ENCODE measurements at places on chromosomes 1 and 21.

- no peaks in the 10 kb centered on the region for H3K27me3 ChIP-seq
- no peaks in the 10 kb centered on the region for H3K36me3 ChIP-seq
- no peak overlapping the region for H3K4me3 ChIP-seq
- no peak for DNase-seq
- H3K4me1 ChIP-seq: no peaks in the 10 kb centered on the region
These were observed 27.6 kb downstream of the VTCN1 start for GRCh38 chr1:117183112-117183511.

- H3K36me3 ChIP-seq: peaks cover 3% of the 10 kb centered on the region
- DNase-seq: no peak
- H3K27me3 ChIP-seq: no peaks in the 10 kb centered on the region
- peaks cover 51% of the 10 kb centered on the region for H3K4me1 ChIP-seq
- no peak overlapping the region for H3K27ac ChIP-seq
These were observed 80.9 kb downstream of the SPSB1 start for GRCh38 chr1:9373619-9374018.

DNA sequence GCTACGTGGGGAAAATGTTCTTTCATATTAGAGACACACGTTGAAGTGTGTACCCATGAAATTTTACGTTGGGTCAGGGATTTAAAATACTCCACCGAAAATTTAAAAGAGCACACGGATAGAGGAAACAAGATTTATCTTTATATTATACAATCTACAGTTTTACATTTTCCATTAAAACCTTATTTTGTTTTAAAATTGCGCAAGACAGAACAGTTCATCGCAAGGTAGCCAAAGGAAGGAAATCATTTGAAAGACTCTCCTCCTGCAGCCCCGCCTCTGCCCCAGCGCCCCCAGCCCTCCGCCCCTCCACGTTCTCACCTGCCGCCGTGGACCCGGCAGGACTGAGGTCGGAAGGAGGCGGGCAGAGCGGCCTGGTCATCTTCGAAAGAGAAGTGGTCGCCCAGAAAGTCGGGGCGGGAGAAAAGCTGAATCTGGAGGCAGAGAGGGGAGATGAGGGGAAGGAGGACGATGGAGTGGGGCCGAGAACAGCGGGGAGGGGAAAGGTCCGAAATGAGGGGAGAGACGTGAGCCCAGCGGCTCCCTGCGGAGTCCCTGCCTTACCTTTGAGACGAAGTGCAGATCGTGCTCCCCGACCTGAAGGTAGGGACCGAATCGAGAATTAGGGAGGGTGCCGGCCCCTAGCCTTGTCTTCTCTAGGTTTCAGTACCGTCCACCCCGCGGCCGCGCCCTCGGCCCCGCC is 18.0 kb downstream of the CRYBG2 start:
- peaks cover 24% of the 10 kb centered on the region for H3K27me3 ChIP-seq
- no peaks in the 10 kb centered on the region for H3K36me3 ChIP-seq
- peaks cover 11% of the 10 kb centered on the region for H3K4me1 ChIP-seq
- no peak for DNase-seq
- no peak overlapping the region for H3K27ac ChIP-seq

- H3K27me3 ChIP-seq: no peaks in the 10 kb centered on the region
- no peaks in the 10 kb centered on the region for H3K36me3 ChIP-seq
- no peaks in the 10 kb centered on the region for H3K4me1 ChIP-seq
- no peak overlapping the region for H3K27ac ChIP-seq
These were observed 101.3 kb downstream of the KCNJ15 start for GRCh38 chr21:38358098-38358497.

GRCh38 chr1:64392109-64392508 is 77.8 kb upstream of the CACHD1 start:
- no peaks in the 10 kb centered on the region for H3K36me3 ChIP-seq
- no peak overlapping the region for H3K4me3 ChIP-seq
- no peaks in the 10 kb centered on the region for H3K4me1 ChIP-seq
- no peak overlapping the region for H3K27ac ChIP-seq
- no peaks in the 10 kb centered on the region for H3K27me3 ChIP-seq

DNA sequence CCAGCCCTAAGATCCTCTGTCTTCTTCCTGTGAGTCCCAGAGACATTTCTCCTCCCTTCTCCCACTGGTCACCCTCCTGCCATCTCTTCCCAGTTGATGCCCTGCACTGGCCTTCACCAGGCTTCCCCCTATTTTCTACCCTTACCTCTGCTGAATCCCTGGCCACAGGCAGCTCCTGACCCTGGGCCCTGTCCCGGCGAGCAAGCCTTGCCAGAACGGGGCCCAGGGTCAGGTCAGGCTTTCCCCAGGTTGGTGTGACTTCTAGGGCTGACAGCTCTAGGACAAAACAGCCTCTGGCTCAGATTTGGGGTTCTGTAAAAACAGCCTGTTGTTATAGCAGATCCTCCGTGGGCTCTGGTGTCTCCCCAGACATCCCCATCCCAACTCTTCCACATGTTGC is 52.7 kb upstream of the A3GALT2 start:
- no peak for DNase-seq

- DNase-seq: no peak
- H3K27ac ChIP-seq: no peak overlapping the region
- H3K36me3 ChIP-seq: no peaks in the 10 kb centered on the region
- H3K4me3 ChIP-seq: no peak overlapping the region
These were observed 31.3 kb downstream of the NSL1 start for GRCh38 chr1:212760126-212760823.

- peaks cover 30% of the 10 kb centered on the region for H3K36me3 ChIP-seq
- no peak for DNase-seq
- H3K4me3 ChIP-seq: no peak overlapping the region
- no peaks in the 10 kb centered on the region for H3K27me3 ChIP-seq
- H3K27ac ChIP-seq: no peak overlapping the region
These were observed 21.6 kb upstream of the VPS13D start for GRCh38 chr1:12208271-12208670.

DNA sequence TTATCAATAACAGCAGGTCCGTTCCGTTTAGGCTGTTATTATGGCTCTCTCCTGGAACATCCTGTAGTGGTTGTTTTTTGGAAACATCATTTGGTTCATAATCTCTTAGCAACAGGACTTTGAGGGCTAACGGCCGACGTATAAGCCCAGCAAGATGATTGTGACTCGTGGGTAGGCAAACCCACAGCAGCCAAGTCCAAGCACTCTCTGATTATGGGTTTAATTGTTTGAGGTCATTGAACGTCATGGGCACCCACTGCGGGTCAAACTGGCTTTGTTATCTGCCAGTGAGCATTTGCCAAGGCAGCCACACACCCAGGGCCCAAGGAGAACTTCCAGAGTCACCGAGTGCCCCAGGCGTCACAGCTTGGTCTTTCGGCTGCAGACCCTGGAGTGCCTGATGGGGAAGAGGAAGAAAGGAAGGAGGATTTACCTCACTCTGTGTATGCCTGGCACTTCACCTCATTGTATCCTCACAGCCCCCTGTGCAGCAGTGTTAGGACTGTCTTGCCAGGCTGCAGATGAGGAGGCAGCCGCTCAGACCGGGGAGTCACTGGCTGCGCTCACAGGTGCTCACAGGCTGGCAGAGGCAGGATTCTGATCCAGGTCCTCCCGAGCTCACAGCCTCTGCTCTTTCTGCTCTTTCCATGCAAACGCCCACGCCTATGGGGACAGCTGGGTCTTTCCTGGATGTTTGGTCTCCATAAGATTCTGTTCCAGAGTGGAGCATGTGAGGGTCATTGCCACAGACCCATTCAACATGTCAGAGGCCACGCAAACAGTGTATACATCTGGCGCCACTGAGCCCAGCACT is 30.8 kb upstream of the EPS8L3 start:
- no peak for DNase-seq
- H3K27ac ChIP-seq: peak overlapping the region; percentile 45
- no peaks in the 10 kb centered on the region for H3K36me3 ChIP-seq
- H3K4me1 ChIP-seq: peaks cover 51% of the 10 kb centered on the region
- no peak overlapping the region for H3K4me3 ChIP-seq

- H3K27me3 ChIP-seq: no peaks in the 10 kb centered on the region
- DNase-seq: no peak
- peaks cover 16% of the 10 kb centered on the region for H3K4me1 ChIP-seq
- no peak overlapping the region for H3K27ac ChIP-seq
- H3K4me3 ChIP-seq: no peak overlapping the region
- no peaks in the 10 kb centered on the region for H3K36me3 ChIP-seq
These were observed 3.9 kb downstream of the KDM4A start for GRCh38 chr1:43653893-43654292.

DNA sequence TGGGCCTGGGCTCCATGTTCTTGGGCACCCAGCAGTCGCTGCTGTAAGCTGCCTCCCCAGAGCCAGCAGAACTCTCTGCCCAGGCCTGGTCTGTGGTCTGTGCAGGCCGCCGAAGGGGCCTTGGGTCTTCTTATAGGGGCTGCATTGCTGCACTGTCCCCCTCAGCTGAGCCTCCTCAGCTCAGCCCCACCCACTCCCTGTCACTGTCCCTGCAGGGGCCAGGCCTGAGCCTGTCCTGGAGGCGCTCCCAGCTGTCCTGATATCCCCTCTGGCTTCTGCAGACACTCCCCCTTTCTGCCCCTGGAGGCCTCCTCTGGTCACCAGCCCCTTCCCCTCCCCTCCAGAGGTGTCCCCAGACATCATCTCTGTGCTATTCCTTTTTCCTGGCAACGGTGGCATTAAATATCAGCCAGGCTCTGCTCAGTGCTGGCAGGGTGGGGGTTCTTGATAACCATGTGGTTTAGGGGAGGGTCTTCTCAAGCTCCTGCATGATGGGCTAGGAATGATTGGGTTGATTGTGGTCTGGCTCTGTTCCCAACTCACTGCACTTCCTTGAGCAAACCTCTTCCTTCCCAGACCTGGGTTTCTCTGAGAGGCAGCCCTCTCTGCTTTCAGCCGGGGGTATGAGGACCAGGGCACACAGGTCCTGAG is 3.7 kb upstream of the FOXO6 start:
- H3K27me3 ChIP-seq: no peaks in the 10 kb centered on the region
- peaks cover 47% of the 10 kb centered on the region for H3K4me1 ChIP-seq
- peak; percentile 63 for DNase-seq
- peak overlapping the region; percentile 70 for H3K27ac ChIP-seq

DNA sequence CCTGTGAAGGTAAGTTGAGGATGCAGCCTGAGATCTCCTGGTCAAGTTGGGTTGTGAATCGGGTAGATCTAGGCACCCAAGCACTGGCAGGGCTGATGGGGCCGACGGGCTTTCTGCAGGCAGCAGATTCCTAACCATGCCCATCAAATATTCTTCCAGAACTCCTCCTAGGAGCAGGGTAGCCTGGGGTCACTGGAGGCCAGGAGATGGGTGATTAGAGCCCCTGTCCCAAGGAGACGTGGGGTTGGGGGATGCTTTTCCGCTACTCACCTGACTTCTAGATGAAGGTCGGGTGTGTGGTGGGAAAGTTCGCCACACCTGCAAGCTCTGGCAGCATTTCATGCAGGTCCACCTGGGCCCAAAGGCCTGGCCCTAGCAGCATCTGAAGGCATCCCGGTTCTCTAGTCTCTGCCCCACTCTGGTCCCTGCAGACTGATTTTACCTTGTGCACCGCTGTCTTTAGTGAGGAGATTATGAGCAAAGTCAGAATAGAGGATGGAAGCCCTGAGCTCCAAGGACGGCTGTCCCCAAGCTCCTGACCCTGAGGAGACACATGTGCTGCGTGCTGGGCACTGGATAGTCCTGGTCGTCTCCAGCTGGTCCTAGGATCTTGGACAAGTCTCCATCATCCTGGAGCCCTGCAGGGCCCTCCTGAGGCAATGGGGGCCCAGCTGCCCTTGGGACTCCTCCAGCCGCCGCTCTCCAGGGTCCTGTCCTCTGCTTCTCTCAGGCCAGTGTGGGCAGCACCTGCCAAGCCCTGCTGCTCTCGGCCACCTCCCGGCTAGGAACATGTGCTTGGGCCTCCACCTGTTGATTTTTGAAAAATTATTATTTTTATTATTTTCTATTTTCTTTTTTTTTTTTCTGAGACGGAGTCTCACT is 21.8 kb upstream of the C2CD2 start:
- H3K36me3 ChIP-seq: no peaks in the 10 kb centered on the region
- no peak for DNase-seq
- H3K4me3 ChIP-seq: no peak overlapping the region
- no peaks in the 10 kb centered on the region for H3K27me3 ChIP-seq
- peaks cover 11% of the 10 kb centered on the region for H3K4me1 ChIP-seq

- H3K36me3 ChIP-seq: peaks cover 23% of the 10 kb centered on the region
- H3K4me3 ChIP-seq: peak overlapping the region; percentile 100
- H3K27me3 ChIP-seq: peaks cover 10% of the 10 kb centered on the region
- DNase-seq: no peak
- peak overlapping the region; percentile 87 for H3K27ac ChIP-seq
- H3K4me1 ChIP-seq: peaks cover 11% of the 10 kb centered on the region
These were observed 865 bp downstream of the ADPRS start for GRCh38 chr1:36089393-36090121.

- no peak overlapping the region for H3K27ac ChIP-seq
- no peak overlapping the region for H3K4me3 ChIP-seq
- H3K4me1 ChIP-seq: no peaks in the 10 kb centered on the region
- no peak for DNase-seq
- no peaks in the 10 kb centered on the region for H3K36me3 ChIP-seq
These were observed 206.5 kb downstream of the NRIP1 start for GRCh38 chr21:14858311-14858710.

DNA sequence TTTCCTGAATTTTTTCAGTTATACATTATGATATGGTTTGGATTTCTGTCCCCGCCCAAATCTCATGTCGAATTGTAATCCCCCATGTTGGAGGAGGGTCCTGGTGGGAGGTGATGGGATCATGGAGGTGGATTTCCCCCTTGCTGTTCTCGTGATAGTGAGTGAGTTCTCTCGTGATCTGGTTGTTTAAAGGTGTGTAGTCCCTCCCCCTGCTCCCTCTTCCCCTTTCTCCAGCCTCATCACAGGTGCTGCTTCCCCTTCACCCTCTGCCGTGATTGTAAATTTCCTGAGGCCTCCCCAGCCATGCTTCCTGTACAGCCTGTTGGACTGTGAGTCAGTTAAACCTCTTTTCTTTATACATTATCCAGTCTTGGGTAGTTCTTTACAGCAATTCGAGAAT is 93.2 kb upstream of the HNRNPU start:
- no peak overlapping the region for H3K4me3 ChIP-seq
- no peak overlapping the region for H3K27ac ChIP-seq
- H3K4me1 ChIP-seq: peaks cover 10% of the 10 kb centered on the region
- no peaks in the 10 kb centered on the region for H3K27me3 ChIP-seq
- no peaks in the 10 kb centered on the region for H3K36me3 ChIP-seq

DNA sequence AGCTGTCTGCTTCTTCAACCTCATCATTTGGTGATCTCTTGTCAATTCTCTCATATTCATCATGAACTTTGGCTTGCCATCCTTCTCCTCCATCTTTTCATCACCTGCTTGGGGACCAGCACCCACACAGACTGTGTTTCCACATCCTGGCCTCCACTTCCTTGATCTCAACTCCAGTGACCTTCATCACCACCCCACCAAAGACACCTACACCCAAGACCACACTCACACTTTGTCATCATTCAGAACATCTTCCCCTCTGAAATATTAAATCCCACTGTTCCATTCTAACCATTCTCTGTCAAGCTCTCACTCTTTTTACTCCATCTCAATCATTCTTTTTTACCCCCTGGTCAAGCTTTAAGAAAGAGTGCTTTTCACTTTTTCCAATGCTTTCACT is 115.5 kb upstream of the VAV3 start:
- no peaks in the 10 kb centered on the region for H3K27me3 ChIP-seq
- no peak overlapping the region for H3K27ac ChIP-seq
- H3K4me1 ChIP-seq: no peaks in the 10 kb centered on the region
- no peak for DNase-seq
